ENCODE measurements at places on chromosomes 7 and 10.

- DNase-seq = peak; percentile 23
These were observed 41.9 kb downstream of the CALML3 start for GRCh38 chr10:5566614-5567013.

- DNase-seq = no peak
These were observed 82.5 kb upstream of the CAPZA2 start for GRCh38 chr7:116779931-116780330.

- no peak for DNase-seq
These were observed 81.2 kb upstream of the SORCS3 start for GRCh38 chr10:104559935-104560334.

- no peak for DNase-seq
These were observed 8.2 kb upstream of the PHYH start for GRCh38 chr10:13308096-13308495.

DNA sequence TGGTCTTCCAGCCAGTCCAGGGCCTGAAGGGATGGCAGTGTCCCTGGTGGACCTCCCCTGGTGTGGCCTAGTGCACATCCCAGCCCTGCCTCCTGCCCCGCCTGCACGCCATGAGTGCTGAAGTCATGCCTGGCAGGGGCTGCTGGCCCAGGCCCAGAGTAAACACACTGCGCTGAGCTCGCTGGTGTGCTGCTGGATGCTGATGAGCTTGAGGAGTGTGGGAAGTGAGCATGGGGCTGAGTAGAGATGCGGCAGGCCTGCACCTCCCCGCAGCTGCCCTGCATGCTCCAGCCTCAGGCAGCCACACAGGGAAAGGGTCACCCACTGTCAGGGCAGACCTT lies 43.2 kb downstream of the HTRA1 start:
- no peak for DNase-seq
